ENCODE measurements at places on chromosomes 5 and 9.

GRCh38 chr5:134594797-134595457 lies 37.7 kb downstream of the SAR1B start:
- H3K36me3 ChIP-seq = no peaks in the 10 kb centered on the region
- DNase-seq = no peak
- H3K27ac ChIP-seq = no peak overlapping the region
- H3K4me1 ChIP-seq = no peaks in the 10 kb centered on the region

DNA sequence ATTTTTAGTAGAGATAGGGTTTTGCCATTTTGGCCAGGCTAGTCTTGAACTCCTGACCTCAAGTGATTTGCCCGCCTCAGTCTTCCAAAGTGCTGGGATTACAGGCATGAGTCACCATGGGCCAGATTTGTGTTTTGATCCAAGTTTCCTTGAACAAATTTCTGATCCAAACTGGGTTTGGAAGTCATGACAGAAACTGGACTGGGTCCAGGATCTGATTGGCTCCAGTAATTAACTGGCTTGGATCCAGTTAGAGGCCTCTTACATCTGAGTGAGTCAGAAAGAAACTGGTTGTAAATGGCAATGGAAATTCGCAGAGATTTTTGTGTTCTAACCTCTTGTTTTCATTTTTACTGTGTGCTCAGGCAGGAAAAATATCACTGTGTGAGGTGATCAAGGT lies 141.6 kb downstream of the SLC25A46 start:
- H3K4me3 ChIP-seq = no peak overlapping the region
- no peak for DNase-seq
- no peaks in the 10 kb centered on the region for H3K36me3 ChIP-seq
- H3K4me1 ChIP-seq = no peaks in the 10 kb centered on the region
- H3K27me3 ChIP-seq = no peaks in the 10 kb centered on the region
- H3K27ac ChIP-seq = peak overlapping the region; percentile 25

DNA sequence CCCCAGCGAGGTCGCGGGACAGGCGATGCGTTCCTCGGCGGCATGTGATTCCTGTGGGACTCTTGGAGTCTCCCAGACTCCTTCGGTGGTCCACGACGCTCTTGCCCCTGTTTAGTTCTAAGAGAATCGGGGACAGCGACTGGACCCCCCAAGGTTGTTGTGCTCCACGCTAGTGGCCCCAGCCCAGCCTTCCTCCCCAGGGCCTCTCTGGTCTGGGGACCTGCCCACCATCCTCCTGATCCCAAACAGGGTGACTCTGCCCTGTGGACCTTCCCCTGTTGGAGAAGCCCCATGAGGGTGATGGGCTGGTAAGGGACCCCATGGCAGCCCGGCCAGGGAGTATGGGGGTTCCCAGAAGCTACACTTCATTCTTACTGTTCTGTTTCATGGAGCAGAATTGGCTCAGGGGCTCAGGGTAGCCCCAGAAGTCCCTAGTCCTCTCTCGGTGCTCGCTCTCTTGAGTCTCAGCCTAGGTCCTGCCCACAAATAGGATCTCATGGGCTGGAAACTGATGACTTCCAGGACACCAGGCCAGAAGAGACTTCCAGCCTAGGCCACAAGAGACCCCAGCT lies 880 bp downstream of the CARD19 start:
- peaks cover 33% of the 10 kb centered on the region for H3K4me1 ChIP-seq
- H3K27me3 ChIP-seq = no peaks in the 10 kb centered on the region
- H3K27ac ChIP-seq = peak overlapping the region; percentile 96

- H3K36me3 ChIP-seq = no peaks in the 10 kb centered on the region
- DNase-seq = no peak
- no peaks in the 10 kb centered on the region for H3K27me3 ChIP-seq
- H3K4me1 ChIP-seq = no peaks in the 10 kb centered on the region
- no peak overlapping the region for H3K4me3 ChIP-seq
Observed at GRCh38 chr5:131322926-131323325, 59.1 kb downstream of the CDC42SE2 start.

DNA sequence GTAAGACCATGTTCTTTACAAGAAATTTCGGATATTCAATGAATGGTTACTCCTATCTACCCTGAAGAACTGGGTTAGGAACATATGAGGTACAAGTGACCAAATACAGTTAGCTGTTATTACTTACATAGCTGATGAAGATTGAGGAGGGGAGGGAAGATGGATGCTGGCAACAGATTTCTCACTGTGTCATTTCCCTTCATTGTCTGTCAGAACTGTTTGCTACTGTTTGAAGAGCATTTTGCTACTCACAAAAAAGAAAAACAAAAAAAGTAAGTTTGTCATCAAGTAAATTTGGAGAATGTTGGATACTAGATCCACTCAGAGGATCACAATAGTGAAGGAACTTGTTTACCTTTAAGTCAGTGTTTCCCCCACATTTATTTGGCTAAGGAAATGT lies 53.7 kb downstream of the ENC1 start:
- H3K27ac ChIP-seq = no peak overlapping the region
- H3K27me3 ChIP-seq = no peaks in the 10 kb centered on the region

DNA sequence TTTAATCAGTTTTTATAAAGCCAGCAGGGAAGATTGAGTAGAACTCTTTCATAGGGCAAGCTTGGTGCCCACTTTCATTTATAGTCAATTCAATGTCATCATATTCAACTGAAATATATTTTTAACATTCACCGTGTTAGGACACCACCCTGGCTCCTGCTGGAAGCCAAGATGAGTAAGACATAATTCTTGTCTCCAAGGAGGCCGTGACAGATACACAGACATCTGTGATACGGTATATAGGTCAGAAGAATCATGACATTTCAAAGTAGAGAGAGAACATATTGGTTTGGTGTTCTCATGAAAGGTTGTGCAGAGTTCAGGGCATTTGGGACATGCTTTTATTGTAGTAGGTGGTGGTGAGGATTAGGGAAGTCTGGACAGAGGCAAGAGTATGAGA lies 120.1 kb downstream of the CMYA5 start:
- no peaks in the 10 kb centered on the region for H3K27me3 ChIP-seq
- H3K4me3 ChIP-seq = no peak overlapping the region
- H3K4me1 ChIP-seq = no peaks in the 10 kb centered on the region
- DNase-seq = no peak
- H3K27ac ChIP-seq = no peak overlapping the region
- no peaks in the 10 kb centered on the region for H3K36me3 ChIP-seq

Measured in breast epithelium (tissue), 4 donors.